ENCODE measurements at places on chromosomes 16 and 17. TPM values are rescaled to one million over a fixed set of nuclear protein-coding genes. Genes with fewer than 3 reads are reported as not detected.

- no peak for DNase-seq
Observed at GRCh38 chr16:84446596-84447392, 57.7 kb downstream of the MEAK7 start.

- DNase-seq, result no peak
Observed at GRCh38 chr17:3712811-3713463, 10.8 kb upstream of the HASPIN start.

GRCh38 chr17:78356101-78356713, 3.7 kb downstream of the SOCS3 start:
- peak; percentile 75 for DNase-seq

DNA sequence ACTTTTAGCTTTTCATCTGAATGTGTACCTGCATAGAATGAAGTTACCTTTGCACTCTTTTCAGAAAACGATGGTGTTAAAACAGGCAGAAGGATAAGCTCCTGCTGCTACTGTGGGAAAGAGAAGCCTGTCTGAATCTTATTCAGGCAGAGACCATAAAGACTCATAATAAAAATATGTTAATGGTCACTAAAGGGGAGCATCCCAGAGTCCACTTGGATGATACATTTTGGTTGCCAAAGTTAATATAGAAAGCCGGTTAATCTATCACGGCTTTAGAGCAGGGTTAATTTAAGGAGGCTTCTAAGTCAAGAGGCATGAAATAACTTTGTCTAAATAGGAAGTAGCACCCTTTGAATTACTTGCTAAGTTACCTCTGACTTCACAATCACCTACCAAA, 2.9 kb downstream of the MARCHF10 start:
- no peak for DNase-seq

ATP2A3 gene
- total RNA-seq, result 12.3 TPM

Data from omental fat pad (tissue), 4 donors.